ENCODE measurements at places on chromosomes 4 and X.

DNA sequence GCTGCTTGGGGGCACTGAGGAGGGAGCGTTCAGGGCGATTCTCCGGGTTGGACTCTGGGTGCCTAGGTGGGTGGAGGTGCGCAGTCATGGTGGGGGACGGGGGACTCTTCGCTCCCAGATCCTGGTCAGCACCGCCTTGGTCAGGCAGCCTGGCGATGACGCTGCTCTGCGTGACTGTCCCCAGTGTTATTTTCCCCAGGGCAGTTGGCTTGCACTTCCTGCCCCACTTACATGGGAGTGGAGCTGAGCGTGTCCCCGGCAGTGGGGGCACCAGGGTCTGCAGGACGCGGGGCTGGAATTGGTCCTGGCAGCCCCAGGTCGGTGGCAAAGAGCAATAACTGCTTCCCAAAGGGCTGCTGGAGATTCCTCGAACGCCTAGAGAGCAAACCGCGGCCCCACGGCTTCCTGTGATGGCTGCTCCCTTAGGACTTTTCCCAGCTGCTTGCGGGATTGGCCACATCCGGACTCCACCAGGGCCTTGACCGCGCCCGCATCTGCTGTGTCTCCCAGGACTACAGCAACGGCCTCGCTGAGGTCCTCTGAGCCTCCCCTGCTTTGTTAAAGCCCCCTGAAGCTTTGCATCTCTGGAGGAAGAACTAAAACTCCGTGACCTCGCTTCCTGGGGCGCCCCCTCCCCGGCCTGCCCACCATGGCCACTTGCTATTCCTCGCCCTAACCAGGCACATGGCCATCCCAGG, 35.3 kb upstream of the GPR78 start:
- peak; percentile 53 for DNase-seq

DNA sequence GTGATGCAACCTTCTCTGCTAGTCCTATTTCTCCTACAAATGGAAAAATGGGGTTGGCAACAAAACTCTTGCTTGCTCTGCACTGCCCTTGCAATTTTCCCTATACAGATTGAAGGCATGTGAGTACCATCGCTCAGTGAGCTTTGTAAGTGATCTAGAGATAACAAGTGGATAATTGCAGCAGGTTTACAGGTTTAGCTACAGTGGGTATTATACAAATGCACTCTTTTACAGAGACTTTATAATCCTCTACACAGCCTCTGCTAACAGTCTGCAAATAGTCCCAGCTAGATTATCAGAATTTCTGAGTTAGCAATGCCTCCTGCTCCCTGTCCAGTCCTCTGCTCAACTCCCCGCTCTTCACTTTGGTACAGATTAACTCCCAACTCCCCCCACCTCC, 11.1 kb downstream of the LEF1 start:
- no peak for DNase-seq

GRCh38 chrX:10755439-10756334, 135.3 kb upstream of the MID1 start:
- DNase-seq = peak; percentile 54

DNA sequence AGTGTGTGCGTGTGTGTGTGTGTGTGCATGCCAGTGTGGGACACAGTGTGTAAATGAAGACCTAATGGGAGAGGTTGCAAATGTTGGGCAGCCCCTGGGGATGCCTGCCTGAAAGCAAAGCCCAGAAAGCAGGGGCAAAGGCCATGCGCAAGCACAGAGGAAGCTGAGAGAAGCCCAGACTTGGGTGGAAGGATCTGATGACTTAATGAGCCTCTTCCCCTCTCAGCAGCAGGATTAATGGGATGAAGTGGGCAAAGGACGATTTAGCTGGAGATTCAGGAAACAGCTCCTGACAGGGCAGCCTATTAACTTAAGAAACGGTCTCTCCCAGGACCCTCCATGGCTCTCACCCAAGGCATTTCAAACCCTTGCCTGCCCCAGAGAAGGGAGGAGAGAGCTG, 107.3 kb downstream of the EFNB1 start:
- DNase-seq = peak; percentile 27

GRCh38 chr4:24164054-24164693, 274.3 kb upstream of the PPARGC1A start:
- peak; percentile 10 for DNase-seq

- peak; percentile 39 for DNase-seq
Observed at GRCh38 chr4:105022811-105023667, 123.6 kb upstream of the TET2 start.

DNA sequence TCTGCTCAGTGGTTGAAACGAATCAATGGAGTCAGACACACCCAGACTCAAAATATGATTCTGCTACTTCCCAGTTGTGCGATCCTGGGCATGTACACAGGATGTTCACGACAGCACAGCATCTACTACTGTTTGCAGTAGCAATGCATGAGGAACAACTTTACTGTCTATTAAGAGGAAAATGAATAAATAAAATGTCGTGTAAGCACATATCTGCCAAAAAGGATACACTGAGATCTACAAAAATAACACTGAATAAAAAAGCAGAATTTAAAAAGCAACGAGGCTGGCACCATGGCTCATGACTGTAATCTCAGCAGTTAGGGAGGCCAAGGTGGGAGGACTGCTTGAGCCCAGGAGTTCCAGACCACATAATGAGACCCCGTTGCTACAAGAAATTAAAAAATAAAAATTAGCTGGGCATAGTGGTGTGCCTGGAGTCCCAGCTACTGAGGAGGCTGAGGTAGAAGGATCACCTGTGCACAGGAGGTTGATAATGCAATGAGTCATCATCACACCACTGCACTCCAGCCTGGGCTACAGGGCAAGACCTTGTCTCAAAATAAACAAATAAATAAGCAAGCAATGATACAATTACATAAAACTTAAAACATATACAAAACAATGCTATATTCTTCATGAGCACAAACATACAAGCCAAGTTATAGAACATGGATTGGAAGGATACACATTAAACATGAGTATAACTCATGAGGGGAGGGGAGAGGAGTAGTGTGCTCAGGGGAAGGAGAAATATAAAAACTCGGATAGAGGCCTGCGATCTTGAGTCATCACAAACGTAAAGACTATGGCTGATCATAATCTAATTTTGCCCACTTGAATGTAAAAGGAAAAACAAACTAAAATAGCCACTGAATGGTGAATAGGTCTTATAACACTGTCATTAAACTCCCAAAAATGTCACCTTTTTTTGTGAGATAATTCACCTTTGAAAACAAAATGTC, 8.6 kb downstream of the CFAP97 start:
- DNase-seq = no peak

DNA sequence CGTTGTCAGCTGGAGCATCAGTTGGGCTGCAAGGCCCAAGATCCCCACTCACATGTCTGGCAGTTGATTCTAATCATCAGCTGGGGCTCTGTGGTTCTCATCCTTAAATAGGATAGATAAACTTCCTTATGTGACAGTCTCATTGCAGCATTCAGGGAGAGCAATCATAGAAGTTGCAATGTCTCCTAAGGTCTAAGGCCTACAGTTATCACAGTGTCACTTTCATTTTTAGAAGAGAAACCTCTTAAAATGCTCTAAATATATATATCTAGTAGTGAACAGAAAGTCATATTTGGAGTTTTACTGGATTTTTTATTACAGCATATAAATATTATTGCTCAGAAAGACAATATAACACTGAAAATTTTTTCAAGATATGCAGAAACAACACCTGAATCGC, 226.0 kb upstream of the PPP1R2C start:
- DNase-seq = no peak

- DNase-seq = no peak
Observed at GRCh38 chrX:5791721-5792120, 436.9 kb downstream of the NLGN4X start.

- DNase-seq = no peak
Observed at GRCh38 chrX:29870608-29871007, 344.8 kb upstream of the MAGEB2 start.

GRCh38 chr4:184801781-184802696, 23.7 kb downstream of the ACSL1 start:
- peak; percentile 75 for DNase-seq

DNA sequence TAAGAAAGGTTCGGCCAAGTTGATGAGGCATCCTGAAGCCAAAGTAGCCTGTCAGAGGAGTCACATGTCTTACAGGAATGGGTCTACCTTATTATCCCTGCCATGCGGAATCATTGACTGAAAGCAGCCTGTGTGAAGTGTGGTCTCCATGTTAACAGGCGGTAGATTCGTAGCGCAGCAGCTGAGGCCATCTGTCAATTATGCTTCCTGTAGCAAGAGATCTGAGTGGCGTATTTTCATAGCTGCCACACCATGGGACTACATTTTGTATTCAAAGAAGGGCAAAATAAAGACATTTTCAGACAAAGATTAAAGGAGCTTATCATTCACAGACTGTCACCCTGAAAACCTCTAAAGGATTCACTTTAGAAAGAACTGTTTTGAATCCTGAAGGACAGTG, 11.2 kb upstream of the MED14 start:
- DNase-seq = no peak

DNA sequence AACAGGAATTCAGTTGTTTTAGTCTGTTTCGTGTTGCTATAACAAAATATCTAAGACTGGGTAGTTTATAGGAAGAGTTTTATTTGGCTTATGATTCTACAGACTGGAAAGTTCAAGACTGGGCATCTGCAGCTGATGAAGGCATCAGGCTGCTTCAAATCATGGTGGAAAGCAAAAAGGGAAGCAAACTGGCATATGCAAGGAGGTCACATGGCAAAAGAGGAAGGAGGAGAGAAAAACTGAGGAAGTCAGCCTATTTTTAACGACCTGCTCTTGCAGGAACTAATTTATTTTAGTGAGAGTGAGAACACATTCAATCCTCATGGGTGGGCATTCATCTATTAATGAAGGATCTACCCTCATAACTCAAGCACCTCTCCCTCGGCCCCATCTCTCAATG, 363.1 kb upstream of the HS3ST1 start:
- no peak for DNase-seq
